ENCODE measurements at places on chromosomes 16 and 17.

GRCh38 chr17:13750816-13751793 is 149.4 kb upstream of the HS3ST3A1 start:
- no peak for DNase-seq

- no peak for DNase-seq
These were observed 79.4 kb downstream of the RBFOX3 start for GRCh38 chr17:79531191-79532095.

GRCh38 chr16:914440-914839 is 56.3 kb downstream of the LMF1 start:
- DNase-seq = no peak

DNA sequence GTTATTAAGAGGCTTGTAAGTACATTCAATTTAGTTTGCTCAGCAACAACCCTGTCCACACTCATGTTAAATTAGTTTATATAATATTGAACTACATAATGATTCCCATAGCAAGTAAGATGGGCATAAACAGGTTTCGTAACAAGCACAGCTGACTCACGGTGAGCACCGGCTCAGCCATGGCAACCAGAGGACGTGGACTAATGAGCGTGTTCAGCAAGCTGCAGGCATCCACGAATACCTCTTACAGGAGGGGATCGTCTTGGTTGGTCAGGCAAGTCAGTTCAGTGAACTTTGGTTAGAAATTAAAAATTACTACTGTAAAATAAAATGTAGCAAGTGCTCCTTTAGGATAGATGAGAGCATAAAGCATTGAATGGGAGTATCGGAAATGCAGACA is 58.4 kb downstream of the ELAC2 start:
- no peak for DNase-seq

DNA sequence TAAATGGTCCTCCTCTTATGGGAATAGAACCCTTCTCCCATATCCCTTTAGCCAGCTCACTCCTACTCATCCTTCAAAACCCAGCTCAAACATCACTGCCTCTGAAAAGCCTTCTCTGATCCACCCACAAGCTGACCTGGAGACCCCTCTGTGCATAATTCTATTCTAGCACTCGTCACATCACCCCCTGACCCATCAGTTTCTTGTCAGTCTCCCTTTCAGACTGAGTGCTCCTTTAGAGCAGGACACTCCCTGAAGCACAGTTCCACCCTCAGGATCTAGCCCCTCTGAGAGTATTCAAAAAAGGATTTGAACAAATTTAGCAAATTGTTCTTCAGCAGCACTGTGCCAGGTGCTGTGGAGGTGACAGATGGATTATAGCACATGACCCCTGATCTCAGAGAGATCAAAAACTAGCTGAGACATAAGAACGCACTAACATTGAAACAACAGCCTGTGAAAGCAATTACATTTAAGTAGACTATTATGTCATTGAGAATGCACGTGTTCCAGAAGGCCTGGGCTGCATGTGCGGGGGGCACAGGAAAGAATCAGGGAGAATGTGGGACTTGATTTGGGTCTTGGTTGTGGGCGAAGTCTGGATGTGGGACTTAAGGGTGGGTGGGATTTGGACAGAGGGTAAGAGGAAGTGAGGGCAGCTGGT is 43.5 kb downstream of the MRPS23 start:
- no peak for DNase-seq

- no peak for DNase-seq
These were observed 138.7 kb downstream of the GAS7 start for GRCh38 chr17:10059684-10060211.

DNA sequence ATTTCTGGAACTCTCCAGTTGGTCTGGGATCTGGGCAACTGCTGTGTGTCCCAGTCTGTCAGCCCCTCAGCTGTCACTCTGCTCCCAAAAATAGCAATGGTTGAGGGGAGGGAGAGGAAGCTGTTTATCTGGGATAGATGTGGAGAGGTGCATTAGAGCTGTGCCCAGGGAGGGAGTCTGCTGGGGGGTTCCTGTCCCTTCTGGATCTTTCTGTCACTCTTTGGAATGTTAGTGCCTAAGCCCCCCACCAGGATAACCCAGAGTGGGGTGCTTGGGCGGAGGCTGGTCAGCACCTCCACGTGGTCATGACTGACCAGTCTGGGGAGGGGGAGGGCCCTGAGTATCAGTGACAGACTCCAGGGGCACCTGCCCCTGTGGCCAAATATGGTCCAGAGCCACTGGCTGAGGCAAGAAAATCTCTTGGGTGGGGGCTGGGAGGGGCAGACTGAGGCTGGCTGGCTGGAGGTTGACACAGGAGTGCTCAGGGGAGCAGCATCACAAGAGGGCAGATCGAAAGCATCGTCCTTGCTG is at the start of gene UNC45B:
TSS of gene UNC45B (plus strand) at position 443 of the 531 bp plus-strand sequence. CDS start 447 bp downstream, outside the sequence.
- DNase-seq = no peak

GRCh38 chr16:10765772-10766171 is 22.1 kb downstream of the NUBP1 start:
- no peak for DNase-seq

GRCh38 chr16:65659758-65660157 is 537.9 kb upstream of the CDH11 start:
- DNase-seq = no peak

All from NCI-H1930 (cell line).